D721Med (cell line): ENCODE measurements at places on chromosomes 11 and 22.
A peak's percentile ranks its signal among the peaks of the same experiment; 100 is the strongest.

DNA sequence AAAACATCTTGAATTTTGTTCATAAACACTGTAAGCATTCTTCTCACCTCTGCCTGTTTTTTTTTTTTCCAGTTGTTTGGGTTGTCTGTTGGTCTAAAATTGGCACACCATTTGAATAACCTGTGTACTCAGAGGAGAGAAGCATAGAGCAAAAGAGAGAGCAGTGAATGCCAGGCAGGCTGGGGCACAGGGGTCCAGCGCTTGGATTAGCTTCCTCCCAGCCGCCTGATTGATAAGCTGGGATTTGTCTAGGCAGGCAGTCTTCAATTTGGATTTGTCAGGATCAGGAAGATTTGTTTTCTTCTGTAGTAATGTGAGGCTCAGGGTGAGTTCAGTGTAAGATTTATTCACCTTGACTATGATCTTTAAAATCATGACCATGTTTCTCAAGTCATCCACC is 59.0 kb downstream of the ARL14EP start:
- no peak for DNase-seq

DNA sequence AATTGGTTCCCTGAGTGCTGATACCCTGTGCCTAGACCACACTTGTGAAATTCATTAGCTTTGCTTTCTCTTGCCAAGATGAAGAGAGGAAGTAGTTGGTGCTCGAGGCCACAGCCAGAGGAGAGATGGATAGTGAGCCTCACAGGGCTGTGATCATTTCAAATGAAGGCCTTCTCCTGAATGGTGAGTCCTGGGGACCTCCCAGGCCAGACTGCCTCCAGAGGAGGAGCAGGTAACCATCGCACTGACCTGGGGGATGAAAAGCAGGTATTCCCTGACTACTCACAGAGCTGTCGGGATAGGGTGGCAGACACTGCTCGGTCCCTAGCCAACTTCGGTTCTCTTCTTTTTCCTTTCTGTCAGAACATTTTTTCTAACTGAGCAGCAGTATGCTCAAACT is 4.8 kb upstream of the FXYD6 start:
- no peak for DNase-seq

DNA sequence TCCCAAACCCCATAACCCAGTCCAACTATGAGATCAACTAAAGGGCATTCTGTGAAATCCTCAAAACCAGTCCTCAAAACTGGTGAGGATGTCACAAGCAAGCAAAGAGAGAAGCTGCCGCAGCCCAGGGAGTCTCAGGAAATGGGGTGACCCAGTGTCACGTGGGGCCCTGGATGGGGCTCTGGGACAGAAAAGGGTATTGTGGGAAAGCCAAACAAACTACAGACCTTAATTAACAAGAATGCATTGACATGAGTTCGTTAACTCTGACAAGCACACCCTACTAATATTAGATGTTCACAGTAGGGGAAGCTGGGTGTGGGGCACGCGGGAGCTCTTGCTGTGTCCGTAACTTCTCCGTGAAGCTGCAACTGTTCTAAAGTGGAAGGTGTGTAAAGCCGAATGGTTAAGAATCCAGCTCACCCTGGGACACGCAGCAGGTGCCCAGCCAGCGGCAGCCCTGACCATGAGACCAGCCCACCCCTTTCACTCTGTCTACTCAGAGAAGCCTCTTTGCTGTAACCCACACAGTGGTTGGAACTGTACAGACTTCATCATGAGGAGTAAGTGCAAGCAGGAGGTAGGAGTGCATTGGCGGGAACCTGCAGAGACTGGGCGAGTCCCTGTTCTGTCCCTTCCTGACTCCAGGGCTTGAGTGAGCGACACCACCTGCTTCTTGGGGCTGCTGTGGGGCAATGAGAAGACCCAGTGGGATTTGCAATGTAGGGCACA is 17.9 kb downstream of the LINC01488 start:
- DNase-seq = no peak

- DNase-seq = no peak
Observed at GRCh38 chr11:134469627-134470026, 57.6 kb upstream of the B3GAT1 start.

- no peak for DNase-seq
Observed at GRCh38 chr11:19988598-19988997, 171.7 kb downstream of the DBX1 start.

DNA sequence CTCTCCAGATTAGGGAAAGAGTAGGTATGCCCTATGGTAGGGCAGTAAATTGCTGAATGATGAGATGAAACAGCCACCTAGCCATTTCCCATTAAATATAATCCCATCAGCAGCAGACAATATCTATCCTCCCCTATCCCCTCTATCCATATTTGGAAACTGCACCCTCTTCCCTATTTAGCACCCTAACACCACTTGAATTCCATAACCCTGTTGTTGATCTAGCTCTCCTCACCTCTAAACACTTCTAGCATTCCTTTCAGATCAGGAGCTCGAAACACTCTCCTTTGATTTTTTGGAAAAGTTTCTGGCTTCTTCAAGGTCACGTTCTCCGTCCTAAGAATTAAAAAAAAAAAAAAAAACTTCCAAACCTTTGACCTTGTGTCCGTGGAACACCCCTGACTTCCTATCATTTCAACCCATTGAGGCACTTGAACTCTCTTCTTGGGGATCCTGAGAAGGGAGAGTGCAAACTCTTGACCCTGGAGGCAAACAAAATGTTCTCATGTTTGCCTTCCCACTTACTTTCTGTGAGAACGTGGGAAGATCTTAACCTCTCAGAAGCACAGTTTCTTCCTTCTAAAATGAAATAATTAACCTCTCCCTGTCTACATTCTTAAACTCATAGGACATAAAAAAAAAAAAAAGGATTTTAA is 19.0 kb downstream of the TRIM5 start:
- no peak for DNase-seq

DNA sequence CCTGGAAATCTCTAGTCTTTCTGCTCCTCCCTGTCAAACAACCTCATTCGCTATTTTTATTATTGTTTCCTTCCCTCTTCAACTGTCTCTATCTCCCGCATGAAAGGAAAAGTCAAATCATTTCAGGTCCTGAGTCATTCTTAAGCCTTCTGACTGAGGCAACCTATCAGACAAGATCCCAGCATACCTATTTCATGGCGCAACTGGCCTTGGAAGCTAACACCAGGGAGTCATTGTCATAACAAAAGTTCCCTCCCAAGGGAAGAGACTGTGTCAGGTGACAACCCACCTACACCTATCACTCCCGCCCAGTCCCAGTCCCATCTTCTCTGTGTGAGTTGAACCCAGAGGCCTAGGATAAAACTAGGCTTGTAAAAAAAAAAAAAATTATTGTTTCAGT is 10.2 kb upstream of the ARHGAP42 start:
- DNase-seq = no peak

- DNase-seq = no peak
Observed at GRCh38 chr11:1140642-1141490, 16.9 kb upstream of the MUC5AC start.

DNA sequence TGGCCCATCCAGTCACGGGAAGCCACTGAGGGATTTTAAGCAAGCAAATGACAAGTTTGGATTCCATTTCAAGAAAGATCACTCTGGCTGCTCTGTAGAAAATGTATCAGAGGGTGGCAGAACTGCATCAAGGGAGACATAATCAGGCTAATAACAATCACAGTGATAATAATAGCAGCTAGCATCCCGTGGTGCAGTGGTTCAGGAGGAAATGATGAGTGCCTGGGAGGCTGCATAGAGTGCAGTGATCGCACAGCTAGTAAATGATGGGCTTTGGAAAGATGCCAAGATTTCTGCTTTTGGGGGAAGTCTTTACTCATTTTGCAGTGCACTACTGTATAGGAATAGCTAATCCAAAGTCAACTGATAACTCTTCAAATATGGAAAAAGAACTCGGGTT is 35.8 kb downstream of the TNRC6B start:
- no peak for DNase-seq

DNA sequence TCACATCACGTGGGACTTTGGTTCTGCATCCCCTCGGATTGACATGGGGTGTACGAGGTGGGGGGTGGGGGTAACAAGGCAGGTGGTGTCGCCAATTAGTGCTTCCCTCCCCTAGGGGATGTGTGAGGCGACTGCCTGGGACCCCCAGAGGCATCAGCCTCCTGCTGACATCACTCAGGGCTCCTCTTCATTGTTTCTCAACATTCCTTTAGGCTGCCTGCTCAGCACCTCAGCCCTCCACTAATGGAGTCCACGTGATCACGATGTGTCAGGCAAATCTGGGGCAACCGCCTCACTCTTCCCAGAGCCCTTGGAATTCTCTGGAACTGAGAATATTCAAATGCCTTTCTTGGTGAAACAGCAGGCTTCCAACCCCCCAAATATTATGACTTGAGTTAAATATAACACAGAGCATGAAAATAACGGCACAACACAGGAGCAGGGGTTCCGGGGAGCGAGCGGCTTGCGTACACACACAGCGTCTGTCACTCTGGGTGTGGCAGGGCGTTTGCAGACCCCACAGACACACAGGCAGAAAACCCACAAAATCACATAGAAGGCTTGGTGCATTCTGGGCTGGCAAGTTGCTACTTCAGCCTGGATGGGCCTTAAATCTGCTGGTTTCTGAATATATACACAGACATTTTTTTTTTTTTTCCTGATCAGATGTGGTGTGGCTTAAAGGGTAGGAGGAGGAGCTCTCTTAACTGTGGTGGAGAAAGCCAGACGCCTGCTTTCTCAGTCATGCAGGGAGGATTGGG is 170.1 kb upstream of the CADM1 start:
- no peak for DNase-seq

DNA sequence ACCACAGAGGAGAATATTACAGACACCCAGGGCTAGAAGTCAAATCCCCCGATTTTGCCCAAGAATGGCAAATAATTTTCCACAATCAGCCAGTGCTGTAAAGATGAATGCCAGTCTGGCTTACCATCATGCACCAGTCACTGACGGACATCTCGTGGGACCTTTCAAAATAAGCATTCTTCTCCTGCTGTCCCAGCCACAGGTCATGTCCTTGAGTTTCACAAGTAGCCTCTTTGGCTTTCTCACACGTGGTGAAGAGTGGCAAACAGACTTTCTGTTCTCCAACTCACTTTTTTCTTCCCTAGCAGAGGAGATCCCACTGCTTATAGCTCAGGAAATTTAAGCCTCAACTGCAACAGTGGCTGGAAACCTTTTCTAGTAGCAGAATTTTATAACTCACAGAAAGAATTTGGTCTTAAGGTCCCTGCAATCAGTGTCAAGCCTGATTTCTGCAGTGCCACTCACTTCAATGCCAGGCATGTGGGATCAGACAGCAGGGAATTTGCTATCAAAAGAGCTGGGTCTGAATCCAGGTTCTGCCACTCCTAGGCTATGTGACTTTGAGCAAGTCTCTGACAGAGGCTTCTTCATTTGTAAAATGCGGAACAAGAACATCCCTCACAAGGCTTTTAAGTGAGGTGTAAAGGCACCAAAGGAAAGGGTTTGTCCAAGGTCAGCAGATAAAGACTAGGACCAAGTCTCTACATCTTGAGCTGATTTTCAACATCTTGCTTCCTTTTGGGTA is 3.6 kb downstream of the PIK3IP1 start:
- DNase-seq = no peak

- no peak for DNase-seq
Observed at GRCh38 chr11:23995891-23996290, 501.0 kb upstream of the LUZP2 start.

DNA sequence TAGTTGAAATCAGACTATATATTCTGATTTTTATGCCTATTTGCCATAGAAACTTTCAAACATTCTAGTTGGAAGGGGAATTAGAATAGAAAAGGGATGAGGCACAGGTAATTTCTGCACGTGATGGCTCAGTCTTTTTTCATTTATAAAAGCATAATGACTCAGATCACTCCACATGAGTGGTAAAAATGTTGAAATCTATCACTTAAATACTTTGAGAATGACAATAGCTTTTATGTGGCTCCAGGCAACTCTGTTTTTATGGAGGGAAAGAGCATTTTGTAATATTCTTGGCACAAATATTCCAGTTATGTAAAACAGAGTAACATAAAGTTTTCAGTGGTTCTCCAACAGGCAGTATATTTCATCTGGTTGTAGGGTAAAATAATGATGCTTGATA is 5.9 kb upstream of the MMP3 start:
- DNase-seq = no peak

GRCh38 chr22:23446796-23447350 is 133.2 kb downstream of the IGLL1 start:
- DNase-seq = no peak

GRCh38 chr11:35844579-35844978 is 99.3 kb upstream of the LDLRAD3 start:
- no peak for DNase-seq

DNA sequence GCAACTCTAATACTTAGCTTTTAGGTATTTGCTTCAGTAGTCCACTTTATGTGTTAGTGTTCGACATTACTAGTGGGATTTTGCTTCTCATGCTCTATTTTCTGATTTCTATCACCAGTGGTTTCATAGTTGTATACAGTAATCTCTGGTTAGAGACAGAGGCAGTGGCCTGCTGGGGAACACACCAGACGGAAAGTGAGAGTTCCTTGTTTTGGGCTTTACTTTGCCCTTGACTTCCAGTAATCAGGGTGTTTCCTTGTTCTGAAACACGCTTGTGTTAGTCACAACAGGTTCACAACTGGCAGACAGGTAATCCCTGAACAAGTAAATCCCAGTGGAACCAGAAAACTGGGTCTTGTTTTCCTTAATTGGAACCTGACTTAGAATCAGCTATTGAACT is 56.0 kb downstream of the PACS1 start:
- DNase-seq = no peak

- DNase-seq = no peak
Observed at GRCh38 chr22:17785185-17786184, 11.2 kb upstream of the BID start.

GRCh38 chr11:44782478-44782877 is 55.7 kb downstream of the TSPAN18 start:
- no peak for DNase-seq

DNA sequence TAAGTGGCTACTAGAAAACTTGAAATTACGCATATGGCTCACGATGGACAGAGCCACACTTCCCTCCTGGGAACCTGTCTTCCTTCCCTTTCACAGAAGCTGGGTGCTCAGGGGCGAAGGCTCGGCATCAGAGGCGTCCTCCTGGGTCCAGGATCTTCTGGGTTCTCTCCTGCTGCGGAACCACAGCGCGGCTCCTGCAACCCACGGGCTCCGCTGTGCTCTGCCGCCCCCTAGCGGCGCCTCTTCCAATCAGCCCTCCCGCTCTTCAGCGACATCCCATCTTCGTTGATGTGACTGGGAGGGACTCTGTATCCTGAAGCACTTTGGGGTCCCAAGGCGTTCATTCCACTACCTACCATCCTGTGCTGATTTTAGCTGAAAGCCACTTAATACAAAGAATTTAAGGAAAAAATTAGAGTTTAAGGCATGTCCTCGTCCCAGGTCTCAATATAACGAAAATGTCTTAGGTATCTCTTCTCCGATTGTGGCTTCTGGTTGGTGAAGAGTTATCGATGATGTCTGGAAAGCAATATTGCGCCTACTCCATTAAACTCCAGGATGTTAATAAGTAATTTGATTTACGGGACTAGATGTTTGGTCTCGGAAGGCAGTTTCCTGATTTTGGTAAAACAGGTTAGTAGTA is 14.8 kb upstream of the RPS3 start:
- DNase-seq = peak; percentile 82
